ENCODE measurements at places on chromosomes 7 and 10.

GRCh38 chr10:120688928-120689327 is 162.2 kb upstream of the WDR11 start:
- DNase-seq: no peak

DNA sequence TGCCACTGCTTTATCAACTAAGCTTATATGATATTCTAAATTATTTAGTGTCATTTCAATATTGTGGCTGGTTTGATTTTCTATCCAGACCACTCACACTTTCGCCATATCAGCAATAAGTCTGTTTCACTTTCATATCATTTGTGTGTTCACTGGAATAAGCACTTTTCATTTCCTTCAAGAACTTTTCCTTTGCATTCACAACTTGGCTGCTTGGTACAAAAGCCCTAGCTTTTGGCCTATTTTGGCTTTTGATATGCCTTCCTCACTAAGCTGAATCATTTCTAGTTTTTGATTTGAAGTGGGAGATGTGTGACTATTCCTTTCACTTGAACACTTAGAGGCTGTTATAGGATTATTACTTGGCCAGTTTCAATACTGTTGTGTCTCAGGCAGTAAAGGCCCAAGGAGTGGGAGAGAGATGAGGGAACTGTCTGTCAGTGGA is 120.9 kb upstream of the NAMPT start:
- DNase-seq: no peak

DNA sequence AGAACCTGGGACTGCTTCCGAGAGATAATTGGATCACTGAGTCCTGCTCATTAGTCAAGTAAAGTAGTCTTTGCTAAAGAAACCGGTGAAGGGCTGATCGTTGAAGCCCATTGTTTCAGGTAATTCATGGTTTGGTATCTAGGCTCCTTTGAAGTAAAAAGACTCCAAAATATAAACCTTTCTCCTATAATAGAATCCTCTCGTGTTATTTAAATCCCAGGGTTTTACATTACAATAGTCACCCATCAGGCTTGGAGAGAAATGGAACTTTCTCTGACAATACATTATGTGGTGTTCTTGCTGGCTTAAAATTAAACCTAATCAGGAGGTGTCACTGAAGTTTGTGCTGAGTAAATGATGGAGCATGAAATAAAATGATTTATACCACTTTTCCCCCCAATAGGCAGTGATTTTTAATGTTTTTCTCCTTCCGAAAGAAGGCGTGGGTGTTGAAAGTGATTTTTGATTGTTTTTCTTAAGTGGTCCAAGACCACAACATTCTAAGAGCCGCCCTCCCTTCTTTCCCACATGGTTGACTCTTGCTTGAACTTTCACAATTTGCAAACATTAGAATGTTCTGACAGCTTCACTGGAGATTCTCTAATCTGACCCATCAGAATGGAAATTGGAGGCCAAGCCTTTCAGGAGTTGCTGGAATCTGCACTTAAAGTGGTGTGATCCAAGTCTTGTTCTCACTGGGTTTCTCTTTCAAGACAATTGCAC is 44.2 kb downstream of the LRMDA start:
- no peak for DNase-seq

DNA sequence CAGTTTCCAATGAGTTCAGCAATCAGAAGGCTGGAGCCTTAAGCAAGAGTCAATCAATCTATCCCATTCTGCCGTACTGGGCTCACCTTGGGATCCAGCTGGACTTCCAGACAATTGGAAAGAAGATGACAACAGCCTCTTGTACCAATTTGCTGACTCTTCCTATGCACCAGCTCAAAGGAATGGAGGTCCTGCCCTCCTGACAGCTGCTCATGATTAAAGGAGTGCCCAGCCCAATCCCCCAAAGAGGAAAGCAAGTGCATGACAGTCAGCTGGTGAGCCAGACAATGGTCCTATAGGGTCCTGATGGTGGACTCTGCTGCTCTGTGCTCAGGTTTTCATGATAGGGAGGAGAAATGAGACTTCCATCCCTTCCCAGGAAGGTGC is 25.1 kb downstream of the VSTM4 start:
- DNase-seq: no peak

GRCh38 chr10:3877211-3878000 is 92.4 kb upstream of the KLF6 start:
- DNase-seq: no peak

- no peak for DNase-seq
Measured at GRCh38 chr7:142851919-142852318, 3.0 kb upstream of the EPHB6 start.

DNA sequence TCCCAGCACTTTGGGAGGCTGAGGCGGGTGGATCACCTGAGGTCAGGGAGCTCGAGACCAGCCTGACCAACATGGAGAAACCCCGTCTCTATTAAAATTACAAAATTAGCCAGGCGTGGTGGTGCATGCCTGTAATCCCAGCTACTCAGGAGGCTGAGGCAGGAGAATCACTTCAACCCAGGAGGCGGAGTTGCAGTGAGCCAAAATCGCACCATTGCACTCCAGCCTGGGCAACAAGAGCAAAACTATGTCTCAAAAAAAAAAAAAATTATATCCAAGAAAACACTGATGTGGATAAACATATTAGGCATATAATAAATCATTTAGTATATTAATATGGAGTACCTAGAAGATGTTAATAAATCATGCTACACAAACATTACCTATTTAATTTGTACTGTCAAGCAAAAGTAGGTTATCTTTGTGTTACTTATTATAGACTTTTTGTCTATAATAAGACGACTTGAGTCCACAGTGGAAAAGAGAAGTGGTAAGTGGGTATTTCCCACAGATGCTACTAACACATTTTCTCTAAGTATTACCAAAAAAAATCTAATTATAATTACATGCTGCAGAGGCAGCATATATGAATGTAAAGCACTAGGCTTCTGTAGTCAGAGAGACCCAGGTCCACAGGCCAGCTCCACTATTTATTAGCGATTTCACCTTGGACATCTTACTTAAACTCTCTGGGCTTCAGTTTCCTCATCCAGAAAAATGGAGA is 34.5 kb downstream of the DNMBP start:
- DNase-seq: no peak

DNA sequence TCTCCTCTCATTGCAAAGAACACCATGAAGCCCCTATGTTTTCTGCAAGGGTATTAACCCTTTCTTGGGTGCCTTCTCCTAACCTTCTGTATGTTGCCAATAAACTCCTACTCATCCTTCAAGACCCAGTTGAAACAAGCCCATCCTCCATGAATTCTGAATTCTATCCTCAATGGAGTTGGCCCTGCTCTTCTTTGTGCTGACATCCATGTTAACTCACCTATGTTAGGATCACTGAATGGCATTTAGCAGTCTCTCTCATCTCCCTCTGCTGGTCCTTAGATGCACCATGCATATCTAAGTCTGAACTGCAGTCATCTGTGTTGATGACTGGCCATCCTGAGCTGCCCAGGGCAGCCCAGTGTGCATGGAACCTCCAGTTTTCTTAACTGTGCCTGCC is 129.8 kb downstream of the BUB3 start:
- no peak for DNase-seq

DNA sequence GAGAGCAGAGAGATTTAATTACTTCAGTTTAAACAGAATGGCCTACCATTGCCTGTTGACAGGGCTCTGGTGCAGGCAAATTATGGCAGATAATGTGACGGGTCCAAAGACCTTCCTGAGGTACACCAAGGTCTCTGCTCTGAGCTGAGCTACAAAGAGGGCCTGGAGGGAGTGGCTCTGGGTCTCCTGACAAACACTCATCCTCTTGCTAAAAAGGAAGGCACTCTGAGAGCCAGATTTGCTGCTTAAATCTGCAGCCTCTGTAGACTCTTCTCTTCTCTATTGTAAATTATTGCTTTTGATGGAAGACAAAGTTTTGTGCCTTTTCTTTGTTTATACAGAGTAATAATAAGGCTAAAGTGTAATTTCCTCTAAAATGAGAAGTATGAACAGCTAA is 529.5 kb upstream of the FZD8 start:
- no peak for DNase-seq

DNA sequence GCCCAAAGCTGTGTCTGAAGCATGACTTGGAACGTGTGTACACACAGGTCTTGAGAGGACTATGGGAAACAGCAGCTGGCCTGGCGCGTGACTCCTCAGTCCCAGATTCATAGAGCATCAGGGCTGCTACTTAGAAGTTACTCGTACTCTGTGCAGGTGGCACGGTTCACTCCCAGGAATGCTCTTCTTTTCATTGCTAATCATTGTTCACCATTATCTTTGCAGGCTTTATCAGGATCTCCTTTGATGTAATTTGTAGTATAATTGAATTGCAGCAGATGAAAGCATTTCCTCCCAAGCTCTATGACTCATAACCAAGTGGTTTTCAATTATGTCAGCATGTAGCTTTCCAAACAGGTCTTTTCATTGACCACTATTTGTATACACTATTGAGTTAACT is 938.9 kb downstream of the NRG3 start:
- no peak for DNase-seq

GRCh38 chr10:45302573-45302972 is 12.8 kb downstream of the OR13A1 start:
- DNase-seq: no peak
